ENCODE measurements at places on chromosomes 13 and 19. TPM values are rescaled to one million over a fixed set of nuclear protein-coding genes. Genes with fewer than 3 reads are reported as not detected.

DNA sequence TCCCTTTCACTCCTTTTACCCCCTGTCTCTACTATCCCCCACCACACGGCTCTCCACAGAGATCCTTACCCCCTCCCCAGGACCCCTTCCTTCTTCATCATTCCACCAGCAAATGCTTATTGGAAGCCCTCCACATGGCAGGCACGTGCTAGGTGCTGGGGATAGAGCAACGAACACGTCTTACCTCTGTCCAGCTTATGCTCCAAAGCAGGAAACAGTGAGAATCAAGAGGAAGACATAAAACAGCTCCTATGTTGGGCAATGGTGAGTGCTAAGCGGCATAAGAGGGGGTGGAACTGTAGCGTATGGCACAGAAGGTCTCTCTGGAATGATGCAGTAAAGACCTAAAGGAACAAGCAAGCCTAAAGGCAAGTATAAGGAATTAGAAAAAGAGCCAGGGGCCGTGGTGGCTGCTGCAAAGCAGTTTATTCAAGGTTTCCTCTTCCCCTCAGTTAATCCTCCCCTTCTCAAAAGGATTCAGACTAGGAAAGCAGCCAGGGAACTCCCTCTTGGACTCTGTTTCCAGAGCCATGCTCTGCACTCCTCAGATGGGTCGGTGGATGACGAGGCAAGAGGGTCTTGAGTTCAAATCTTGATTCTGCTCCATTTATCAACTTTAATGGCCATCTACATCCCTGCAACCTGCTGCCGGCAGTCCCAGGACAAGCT lies 289.4 kb downstream of the FOXO1 start:
- no peaks in the 10 kb centered on the region for H3K36me3 ChIP-seq
- no peak overlapping the region for H3K27ac ChIP-seq
- H3K4me1 ChIP-seq = peaks cover 20% of the 10 kb centered on the region

DNA sequence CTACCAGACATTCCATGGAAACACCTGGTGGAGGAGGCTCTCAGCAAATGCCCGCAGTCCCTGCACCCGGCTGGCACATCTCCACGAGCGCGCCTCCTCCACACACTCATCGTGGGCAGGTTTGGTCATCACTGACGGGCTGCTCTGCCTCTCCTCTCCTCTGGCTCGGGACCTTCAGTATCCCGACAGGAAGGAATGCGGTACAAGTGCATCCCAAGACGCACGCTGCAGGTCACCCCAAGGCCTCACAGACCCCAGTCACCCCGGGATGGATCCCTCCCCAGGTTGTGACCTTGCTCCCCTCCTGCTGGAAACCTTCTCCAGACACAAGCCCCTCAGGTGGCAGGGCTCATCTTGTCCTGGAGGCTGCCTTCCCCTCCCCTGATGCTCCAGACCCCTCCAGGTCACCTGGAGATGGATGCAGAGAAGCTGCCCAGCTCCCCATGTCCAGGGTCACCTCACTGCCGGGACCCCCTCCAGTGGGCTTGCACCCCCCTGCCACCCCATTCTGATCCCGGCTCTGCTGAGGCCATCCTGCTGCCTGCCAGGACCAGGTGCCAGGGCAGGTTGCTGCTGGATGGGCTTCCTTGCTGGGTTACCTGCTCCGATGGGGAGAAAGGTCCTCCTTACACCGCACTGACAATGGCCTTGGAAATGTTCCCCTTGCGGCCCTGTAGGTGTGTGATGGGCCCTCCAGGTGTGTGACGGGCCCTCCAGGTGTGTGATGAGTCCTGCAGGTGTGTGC lies 29.9 kb downstream of the C13orf46 start:
- H3K4me3 ChIP-seq = no peak overlapping the region
- no peaks in the 10 kb centered on the region for H3K4me1 ChIP-seq

DNA sequence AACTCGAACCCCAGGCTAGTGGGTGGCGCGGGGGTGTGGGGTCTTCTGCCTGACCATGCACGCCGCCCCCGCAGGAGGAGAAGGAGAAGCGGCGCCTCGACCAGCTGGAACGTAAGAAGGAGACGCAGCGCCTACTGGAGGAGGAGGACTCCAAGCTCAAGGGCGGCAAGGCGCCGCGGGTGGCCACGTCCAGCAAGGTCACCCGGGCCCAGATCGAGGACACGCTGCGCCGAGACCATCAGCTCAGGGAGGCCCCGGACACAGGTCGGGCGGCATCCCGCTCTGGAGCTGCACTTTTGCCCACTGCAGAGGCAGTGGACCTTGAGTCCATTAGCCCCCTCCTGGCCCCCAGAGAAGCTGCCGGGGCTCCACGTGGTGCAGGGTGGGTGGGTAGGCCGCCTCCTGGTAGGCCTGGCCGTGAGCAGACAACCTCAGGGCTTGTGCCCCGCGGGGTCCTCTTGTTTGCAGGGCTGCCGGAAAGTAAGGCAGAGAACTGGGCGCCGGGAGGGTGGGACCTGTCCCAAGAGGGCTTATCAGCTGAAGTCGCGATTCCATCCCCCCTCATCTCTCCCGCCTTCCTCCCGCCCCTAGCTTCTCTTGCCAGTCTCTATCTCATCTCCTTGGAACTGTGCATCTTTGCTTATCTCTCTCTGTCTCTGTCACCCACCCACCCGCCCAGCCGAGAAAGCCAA lies 9.9 kb downstream of the CCDC124 start:
- no peaks in the 10 kb centered on the region for H3K27me3 ChIP-seq
- no peak for DNase-seq
- H3K36me3 ChIP-seq = peaks cover 5% of the 10 kb centered on the region
- H3K4me1 ChIP-seq = peaks cover 14% of the 10 kb centered on the region
- no peak overlapping the region for H3K4me3 ChIP-seq
- no peak overlapping the region for H3K27ac ChIP-seq

The ZNF324B gene
- total RNA-seq = 7.8 TPM
